ENCODE measurements at places on chromosomes 4 and X.
A peak's percentile ranks its signal among the peaks of the same experiment; 100 is the strongest.

GRCh38 chr4:31923634-31924033, 1203.5 kb downstream of the PCDH7 start:
- no peak for DNase-seq

DNA sequence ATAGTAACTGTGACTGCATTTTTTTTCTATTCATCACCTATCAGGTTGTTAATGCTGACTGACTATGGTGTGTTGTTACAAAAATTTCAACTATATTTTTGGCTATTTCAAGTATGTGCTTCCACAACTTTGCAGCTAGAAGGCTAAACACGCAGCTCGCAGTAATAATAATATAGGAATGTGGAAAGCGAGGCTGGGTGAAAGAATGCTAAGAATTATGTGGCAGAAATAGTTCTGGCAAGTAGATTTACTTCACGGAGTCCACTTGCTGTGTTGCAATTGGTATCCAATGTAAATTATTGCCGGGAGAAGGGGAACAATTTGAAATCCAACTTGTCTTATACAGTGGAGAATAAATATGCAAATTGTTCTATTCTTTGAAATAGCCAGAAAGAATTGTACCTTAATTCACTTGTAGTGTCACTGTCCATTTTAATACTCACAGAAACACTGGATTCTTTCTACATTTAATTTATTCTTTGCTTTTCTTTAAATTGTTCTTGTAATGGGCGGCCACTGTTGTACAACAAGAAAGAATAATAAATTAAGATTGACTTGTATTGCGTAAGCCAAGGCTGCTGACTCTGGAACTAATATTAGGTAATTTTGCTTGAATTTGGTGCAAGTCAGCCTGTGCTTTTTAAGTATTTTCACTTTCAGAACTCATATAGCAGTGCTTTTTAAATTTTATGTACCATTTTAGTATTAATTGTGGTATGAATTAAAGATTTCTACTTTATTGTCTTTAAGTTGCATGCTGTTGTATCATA, 154.9 kb downstream of the FRMPD4 start:
- no peak for DNase-seq

- no peak for DNase-seq
Observed at GRCh38 chrX:154809939-154810665, 4.8 kb upstream of the MPP1 start.

- no peak for DNase-seq
Observed at GRCh38 chr4:148166132-148166591, 276.1 kb downstream of the NR3C2 start.

DNA sequence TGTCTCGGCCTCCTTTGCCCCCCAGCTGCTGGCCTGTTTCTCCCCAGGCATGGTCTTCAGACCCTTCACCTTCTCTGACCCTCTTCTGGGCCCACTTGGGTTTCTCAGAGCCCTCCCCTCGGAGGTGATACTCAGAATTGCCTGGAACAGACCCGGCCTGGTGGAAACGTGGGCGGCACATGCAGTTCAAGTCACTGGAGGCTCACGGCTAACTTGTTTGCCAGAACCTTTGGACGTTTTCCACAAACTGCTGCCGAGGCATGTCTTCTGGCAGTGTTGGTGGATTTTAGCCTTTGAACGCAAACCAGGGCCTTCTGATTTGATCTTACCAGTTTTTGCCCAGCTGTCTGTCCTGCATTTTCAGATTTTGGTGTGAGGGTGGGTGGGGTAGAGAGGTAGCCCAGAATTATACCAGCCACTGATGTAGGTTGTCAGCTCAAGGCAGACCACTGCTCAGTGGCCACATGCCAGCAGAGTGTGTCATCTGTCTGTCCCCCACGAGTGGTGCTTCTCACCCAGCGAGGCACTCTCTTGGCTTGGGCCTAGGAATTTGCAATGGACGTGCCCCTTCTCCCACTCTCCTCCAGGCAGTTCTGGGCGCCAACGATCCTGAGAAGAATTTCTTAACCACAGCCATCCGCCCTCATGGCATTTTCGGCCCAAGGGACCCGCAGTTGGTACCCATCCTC, 32.5 kb upstream of the ZNF185 start:
- DNase-seq = no peak

DNA sequence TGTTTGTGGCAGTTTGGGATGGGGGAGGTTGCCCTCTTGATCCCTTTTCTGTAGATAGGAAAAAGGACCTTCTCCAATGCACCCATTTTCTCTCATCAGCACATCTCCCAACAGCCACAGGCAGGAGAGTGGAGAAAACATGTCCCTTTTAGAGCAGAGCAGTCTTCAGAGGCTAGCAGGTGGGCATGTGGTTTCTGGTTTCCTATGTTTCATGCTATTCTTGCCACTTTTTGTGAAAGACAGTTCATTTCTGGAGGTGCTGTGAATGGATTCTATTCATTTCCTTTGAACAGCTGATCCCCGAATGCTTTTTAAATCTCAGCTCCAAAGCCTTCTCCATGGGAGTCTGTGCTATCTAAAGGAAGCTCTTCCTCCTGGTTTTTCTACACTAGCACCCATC, 18.9 kb downstream of the RASL11B start:
- DNase-seq = no peak

DNA sequence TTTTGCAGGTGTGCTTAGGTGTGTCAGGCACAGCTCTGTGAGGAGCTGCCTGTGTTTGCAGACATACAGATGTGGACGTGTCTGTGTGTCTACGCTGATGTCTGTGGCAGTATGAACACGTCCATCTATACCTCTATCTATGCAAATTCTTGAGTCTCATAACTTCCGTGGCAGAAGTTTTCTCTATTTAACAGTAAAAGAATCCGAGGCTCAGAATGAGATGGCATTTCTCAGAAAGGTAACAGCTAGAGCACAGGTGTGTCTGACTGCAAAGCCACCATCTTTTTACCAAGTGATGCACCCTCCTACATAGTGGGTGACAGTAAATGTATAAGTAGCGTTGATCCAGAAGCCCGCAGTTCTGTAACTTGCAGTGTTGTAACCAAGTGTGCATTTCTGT, 39.9 kb upstream of the CYP4V2 start:
- DNase-seq = no peak

GRCh38 chr4:142405695-142406498, 440.2 kb downstream of the INPP4B start:
- DNase-seq = no peak

- no peak for DNase-seq
Observed at GRCh38 chr4:183100827-183101226, 1.8 kb downstream of the WWC2 start.

DNA sequence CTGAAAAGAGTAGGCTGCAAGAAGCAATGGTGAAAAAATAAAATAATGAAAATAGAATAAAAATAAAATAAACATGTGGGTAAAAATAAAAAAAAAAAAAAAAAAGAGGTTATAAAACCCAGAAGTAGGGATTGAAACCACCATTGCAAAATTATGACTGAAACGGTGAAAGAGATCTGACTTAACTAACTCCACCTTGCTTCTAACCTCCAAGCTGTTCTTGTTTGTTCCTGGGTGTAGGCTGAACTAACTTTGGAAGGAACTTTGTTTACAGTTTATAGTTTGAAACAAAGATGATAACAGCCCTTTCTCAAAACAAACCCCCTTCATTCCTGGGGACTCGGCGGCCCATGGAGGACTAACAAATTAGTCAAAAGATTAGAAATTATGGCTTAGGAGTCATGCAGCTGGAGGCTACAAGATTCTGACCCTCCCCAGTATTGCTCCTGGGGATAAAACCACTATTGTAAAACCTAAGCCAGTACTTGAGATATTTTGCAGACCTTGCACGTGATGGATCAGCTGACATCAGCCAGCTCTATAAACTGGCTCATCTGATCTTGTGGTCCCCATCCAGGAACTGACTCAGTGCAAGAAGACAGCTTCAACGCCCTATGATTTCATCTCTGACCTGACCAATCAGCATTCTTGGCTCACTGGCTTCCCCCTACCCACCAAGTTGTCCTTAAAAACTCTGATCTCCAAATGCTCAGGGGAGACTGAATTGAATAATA, 30.4 kb downstream of the DDX60L start:
- no peak for DNase-seq

- no peak for DNase-seq
Observed at GRCh38 chr4:129622566-129622965, 526.6 kb downstream of the C4orf33 start.

DNA sequence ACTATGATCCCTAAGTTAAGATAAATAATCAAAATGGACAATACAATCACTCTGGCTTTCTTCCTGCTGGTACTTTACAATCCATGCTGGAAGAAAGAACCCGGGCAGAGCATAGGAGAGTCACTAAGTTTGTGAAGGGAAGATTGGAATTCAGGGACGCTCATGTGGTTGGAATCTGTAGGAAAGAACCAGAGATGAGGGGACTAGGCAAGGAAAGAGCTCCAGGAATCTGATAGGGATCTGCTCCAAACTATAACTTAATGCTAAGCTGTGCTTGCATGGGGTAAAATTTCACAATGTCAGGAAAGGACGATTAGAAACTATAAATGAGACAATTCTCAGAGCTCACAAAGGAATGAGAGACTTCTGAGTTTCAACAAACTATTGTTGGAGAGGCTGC, 167.5 kb downstream of the ADGRA3 start:
- no peak for DNase-seq

GRCh38 chr4:53039741-53040458, 177.8 kb downstream of the RASL11B start:
- no peak for DNase-seq

DNA sequence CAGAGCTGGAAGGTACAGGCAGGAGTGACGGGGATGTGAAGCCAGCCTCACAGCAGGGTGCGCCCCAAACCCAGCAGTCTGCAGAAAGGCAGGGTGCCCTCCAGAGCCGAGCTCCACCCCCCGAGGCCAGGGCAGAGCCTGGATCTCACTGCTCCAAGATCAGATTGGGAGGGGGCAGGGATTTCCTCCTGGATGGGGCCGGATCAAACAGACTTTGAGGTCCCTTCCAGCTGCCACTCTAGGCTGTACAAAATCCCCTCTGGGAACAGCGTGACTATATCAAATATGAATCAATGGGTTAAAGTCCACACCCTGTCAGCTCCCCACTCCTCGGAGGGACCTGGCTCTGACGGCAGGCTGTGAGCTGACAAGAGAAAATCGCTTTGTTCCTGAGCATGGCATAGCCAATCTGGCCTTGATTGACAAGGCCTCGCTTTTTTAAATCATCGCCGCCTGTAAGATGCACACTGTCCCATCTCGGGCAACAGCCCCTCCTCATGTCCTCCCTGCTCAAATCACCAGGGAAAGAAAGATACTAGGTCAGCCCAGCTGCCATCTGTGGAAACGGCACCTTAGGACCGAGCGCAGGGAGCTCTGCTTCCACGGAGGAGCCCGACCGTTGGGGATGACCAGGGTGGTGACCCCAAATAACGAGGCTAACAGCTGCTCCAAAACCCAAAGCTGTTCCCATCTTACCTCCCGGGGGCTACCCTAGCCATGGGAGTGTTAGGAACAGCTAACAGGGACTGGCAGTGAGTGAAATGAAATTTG, 39.9 kb downstream of the PSAPL1 start:
- DNase-seq = no peak

- DNase-seq = no peak
Observed at GRCh38 chr4:84852081-84852480, 114.4 kb downstream of the WDFY3 start.

GRCh38 chr4:120071192-120071795, 4.6 kb upstream of the MAD2L1 start:
- DNase-seq = peak; percentile 36

DNA sequence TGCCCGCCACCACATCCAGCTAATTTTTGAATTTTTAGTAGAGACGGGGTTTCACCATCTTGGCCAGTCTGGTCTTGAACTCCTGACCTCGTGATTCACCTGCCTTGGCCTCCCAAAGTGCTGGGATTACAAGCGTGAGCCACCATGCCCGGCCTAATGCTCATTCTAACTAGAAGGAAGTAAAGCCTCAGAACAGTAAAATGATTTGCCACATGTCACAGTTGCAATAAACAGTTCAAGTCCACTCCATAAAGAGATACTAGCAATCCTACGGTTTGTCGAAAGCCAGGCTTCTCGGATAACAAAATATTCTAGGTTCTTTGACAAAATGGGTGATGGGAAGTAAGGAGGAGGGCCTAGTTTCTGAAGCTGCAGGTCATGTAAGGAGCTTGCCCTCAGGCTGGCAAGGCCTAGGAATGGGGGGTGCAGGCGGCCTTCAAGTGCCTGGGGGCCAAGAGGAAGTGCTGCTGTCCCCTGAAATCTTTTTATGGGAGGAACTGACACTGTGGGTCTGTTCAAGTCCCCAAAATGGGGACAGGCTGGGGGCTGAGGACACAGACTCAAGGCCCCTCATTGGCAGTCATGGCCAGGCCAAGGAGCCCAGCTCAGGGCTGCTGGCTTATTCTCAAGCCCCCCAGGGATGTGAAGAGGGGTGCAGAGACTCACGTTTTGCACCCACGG, 31.8 kb upstream of the ACSL1 start:
- no peak for DNase-seq

DNA sequence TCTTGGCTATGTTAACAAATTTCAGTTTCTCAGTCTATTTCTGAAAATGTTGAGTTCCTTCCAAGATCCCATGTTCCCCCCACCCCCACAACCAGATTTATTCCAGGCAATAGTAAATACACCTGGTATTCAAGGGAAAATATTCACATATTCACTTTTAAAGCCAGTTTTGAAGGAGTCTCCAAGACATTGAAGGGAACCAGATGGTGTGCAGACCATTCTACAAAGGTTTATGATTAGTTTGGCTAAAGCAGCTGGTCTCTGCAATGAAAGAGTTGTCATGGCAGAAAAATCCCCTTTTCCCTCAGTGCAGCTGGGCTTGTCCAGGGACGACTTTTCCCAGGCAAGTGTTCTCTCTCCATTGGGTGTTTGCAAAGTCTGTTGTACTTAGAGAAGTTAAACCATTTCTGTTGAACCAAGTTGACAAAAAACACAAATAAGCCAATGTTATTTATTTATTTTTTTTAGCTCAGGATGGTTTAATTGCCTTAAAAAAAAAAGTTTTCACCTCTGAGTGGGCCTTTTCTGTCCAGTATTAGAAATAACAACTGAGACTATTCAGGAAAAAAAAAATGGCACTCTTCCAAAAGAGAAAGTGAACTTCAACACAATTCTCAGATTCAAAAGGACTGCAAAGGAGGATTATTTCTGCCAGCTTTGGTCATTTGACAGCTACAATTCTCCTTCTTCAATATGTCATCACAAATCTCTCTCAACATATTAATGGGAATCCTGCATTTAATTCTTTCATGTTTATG, 410.6 kb downstream of the IL1RAPL1 start:
- no peak for DNase-seq

DNA sequence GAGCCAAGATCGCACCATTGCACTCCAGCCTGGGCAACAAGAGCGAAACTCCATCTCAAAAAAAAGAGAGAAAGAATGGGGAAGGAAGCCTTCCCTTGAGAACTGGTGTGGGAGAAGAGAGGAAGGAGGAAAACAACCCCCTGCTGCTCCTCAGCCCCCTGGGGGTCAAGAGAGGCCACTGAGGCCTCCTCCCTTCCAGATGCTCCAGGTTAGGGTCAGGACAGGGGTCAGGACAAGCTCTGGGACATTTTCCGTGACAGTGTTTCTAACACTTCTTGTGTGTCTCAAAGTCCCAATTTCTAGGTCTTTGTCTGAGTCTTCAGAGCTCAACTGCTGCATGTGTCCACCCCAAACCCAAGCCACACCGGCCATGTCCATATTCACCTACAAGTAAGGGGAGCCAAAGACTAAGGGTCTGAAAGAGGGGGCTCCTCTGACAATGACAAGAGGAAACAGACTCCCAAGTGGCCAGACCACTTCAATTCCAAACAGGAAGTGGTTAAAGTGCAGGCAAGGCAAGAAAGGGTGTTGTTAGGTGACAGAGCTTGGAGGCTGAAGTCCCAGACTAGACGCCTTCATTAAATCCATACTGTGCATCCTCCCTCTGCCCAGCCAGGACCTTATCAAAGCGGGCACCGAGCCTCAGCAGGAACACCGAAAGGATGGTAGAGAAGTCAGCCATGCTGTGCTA, 8.3 kb downstream of the L1CAM start:
- DNase-seq = no peak

- DNase-seq = no peak
Observed at GRCh38 chr4:54445866-54446265, 211.9 kb upstream of the KIT start.
